ENCODE measurements at places on chromosomes 7 and 10. TPM values are rescaled to one million over a fixed set of nuclear protein-coding genes. Genes with fewer than 3 reads are reported as not detected.

Gene ERVW-1
- polyA plus RNA-seq: not detected

Gene DNAJC9
- polyA plus RNA-seq: 2.4 TPM

Gene HOXA2
- polyA plus RNA-seq: not detected

Gene BTBD16
- polyA plus RNA-seq: not detected

Gene HHEX
- polyA plus RNA-seq: 51.2 TPM

Gene CALML3
- polyA plus RNA-seq: not detected

Gene FANK1
- polyA plus RNA-seq: not detected

Gene CTNNA3
- not detected for polyA plus RNA-seq

Gene CLDN4
- not detected for polyA plus RNA-seq

Gene AKR1D1
- polyA plus RNA-seq: not detected

Data from CD14-positive monocyte (primary cell).